ENCODE measurements at places on chromosomes 3 and 15.

DNA sequence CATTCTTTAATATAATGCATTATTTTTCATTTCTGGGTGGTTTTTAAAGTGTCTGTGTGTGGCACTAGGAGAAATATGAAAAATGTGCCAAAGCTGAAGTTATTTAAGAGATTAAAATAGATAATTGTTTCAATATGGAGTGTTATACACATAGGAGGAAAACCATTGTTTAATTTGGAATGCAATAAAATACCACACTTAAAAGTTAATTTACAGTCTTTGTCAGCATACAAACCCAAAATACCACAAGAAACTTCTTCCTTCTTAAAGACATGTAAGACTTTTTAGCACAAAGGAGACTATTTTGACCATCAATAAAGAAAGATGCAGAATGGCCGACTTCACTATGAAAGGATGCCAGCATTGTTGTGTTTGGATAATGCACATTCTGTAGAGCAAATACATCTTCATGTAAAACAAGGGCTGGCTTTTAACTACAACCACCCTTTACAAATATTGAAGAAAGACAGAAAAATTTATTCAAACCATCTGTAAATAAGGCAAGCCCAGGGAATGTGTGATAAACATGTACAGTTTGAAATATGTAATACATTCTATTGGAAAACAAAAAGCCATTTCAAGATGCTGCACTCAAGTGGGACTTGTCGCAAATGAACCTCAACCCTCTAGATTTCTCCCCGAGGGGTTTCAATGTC is 1146.6 kb downstream of the ROBO1 start:
- no peak overlapping the region for H3K4me3 ChIP-seq
- H3K4me1 ChIP-seq, result no peaks in the 10 kb centered on the region
- no peak for ATAC-seq
- no peaks in the 10 kb centered on the region for H3K36me3 ChIP-seq
- H3K27me3 ChIP-seq, result no peaks in the 10 kb centered on the region
- no peak overlapping the region for H3K27ac ChIP-seq

DNA sequence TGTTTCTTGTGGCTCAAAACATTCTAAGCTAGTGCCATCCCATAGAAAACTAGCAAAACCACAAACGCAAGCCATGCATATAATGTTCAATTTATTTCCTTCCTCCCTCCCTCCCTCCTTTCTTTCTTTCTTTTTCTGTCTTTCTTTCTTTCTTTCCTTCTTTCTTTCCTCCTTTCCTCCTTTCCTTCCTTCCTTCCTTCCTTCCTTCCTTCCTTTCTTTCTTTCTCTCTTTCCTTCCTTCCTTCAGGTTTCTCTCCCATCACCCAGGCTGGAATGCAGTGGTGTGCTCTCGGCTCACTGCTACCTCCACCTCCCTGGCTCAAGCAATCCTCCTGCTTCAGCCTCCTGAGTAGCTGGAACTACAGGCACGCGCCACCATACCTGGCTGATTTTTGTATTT is 492.8 kb upstream of the PROK2 start:
- peaks cover 17% of the 10 kb centered on the region for H3K27me3 ChIP-seq
- H3K27ac ChIP-seq, result no peak overlapping the region
- H3K4me3 ChIP-seq, result no peak overlapping the region
- H3K4me1 ChIP-seq, result peaks cover 26% of the 10 kb centered on the region
- peaks cover 4% of the 10 kb centered on the region for H3K36me3 ChIP-seq

GRCh38 chr3:10581251-10581650 is 75.9 kb upstream of the ATP2B2 start:
- no peak overlapping the region for H3K27ac ChIP-seq
- peaks cover 47% of the 10 kb centered on the region for H3K27me3 ChIP-seq
- H3K4me3 ChIP-seq, result no peak overlapping the region
- no peaks in the 10 kb centered on the region for H3K36me3 ChIP-seq
- no peak for ATAC-seq

- peaks cover 79% of the 10 kb centered on the region for H3K27me3 ChIP-seq
- H3K4me3 ChIP-seq, result no peak overlapping the region
- no peak overlapping the region for H3K27ac ChIP-seq
- H3K36me3 ChIP-seq, result peaks cover 1% of the 10 kb centered on the region
These were observed 53.4 kb upstream of the CCDC174 start for GRCh38 chr3:14598143-14598569.

DNA sequence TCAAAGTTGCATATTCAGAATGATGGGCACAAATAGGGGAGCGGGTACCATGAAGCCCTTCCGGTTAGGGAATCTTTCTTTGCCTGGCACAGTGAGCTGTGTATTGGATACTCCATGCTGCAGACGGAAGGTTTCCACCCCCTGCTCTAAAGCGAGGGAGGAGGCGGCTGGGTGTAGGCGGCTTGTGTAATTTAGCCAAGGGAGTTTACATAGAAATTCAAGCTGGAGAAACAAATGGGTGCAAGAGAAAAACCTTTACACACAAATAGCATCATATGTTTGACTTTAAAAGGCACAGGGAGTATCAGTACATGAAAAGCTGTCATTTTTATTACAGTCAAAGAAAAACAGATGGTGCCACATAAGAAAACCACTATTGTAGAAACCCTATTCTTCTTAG is 59.3 kb upstream of the ADCY5 start:
- H3K27ac ChIP-seq, result no peak overlapping the region
- ATAC-seq, result no peak
- no peak overlapping the region for H3K4me3 ChIP-seq
- H3K27me3 ChIP-seq, result no peaks in the 10 kb centered on the region

DNA sequence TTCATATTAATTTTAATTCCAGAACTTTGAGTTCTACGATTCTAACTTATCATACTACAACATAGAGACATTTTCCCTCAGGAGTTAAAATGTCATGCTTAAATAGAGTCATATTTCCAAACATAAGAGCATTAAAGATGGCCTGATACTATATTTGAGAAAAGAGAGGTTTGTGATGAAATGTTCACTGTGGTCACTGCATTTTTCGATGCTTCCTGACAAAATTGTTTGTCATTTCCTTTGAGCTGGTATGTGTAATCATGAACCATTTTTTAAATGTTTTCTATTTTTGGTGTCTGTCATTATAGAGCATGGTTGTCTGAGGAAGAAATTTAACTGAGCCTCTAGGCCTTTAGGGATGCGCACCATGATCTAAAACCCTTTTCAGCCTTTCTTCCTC is 721.4 kb upstream of the NR2F2 start:
- no peak for ATAC-seq
- no peaks in the 10 kb centered on the region for H3K36me3 ChIP-seq
- no peak overlapping the region for H3K4me3 ChIP-seq
- H3K27ac ChIP-seq, result no peak overlapping the region
- no peaks in the 10 kb centered on the region for H3K27me3 ChIP-seq

GRCh38 chr3:39350714-39351113 is 21.2 kb downstream of the CCR8 start:
- no peak for ATAC-seq
- H3K4me3 ChIP-seq, result no peak overlapping the region
- H3K27ac ChIP-seq, result no peak overlapping the region
- H3K4me1 ChIP-seq, result peaks cover 10% of the 10 kb centered on the region
- H3K36me3 ChIP-seq, result peaks cover 5% of the 10 kb centered on the region
- peaks cover 11% of the 10 kb centered on the region for H3K27me3 ChIP-seq

DNA sequence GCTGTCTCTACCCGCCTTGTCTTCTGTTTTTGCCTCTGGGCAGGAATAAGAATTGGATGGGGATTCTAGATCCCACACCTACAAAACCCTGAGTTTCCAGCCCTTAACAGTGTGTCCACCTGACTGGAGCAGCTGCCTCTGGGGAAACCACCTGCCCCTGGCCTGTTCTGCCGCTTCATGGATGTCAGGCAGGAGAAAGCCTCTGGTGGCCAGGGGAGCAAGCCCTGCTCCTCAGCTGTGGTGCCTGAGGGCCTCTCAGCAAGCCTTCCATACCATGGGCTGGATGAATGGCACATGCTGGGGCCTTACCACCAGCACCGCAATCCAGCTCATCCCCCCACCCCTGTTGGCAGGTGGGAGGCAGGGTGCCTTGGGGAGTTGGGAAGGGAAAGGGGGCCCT is 5.3 kb upstream of the CPNE9 start:
- H3K27ac ChIP-seq, result no peak overlapping the region
- ATAC-seq, result no peak
- H3K4me1 ChIP-seq, result no peaks in the 10 kb centered on the region
- no peaks in the 10 kb centered on the region for H3K27me3 ChIP-seq
- no peak overlapping the region for H3K4me3 ChIP-seq

- H3K27me3 ChIP-seq, result peaks cover 29% of the 10 kb centered on the region
- no peaks in the 10 kb centered on the region for H3K4me1 ChIP-seq
- no peak overlapping the region for H3K27ac ChIP-seq
- H3K4me3 ChIP-seq, result no peak overlapping the region
- no peak for ATAC-seq
- H3K36me3 ChIP-seq, result no peaks in the 10 kb centered on the region
These were observed 35.1 kb upstream of the THSD4 start for GRCh38 chr15:71080166-71080565.

DNA sequence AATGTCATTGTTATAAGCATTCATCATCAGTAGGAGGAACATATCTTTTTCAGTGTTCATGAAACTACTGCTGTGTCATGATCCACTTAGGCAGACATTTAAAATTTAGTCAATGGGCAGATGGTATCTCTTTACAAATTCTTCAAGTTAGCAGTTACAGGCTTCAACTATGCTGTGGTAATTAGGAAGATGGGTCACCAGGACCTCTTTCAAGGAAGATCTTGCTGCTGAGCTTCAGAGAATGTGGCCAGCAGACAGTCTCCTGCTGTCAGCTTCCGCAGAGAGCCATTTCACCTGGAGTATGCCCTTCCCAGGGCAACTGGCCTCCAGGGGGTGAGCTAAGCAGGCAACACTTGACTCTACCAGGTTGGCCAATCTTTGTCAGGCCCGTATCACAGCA is 19.4 kb downstream of the IFT57 start:
- H3K4me1 ChIP-seq, result peaks cover 40% of the 10 kb centered on the region
- H3K4me3 ChIP-seq, result no peak overlapping the region
- ATAC-seq, result no peak
- peak overlapping the region; percentile 48 for H3K27ac ChIP-seq

DNA sequence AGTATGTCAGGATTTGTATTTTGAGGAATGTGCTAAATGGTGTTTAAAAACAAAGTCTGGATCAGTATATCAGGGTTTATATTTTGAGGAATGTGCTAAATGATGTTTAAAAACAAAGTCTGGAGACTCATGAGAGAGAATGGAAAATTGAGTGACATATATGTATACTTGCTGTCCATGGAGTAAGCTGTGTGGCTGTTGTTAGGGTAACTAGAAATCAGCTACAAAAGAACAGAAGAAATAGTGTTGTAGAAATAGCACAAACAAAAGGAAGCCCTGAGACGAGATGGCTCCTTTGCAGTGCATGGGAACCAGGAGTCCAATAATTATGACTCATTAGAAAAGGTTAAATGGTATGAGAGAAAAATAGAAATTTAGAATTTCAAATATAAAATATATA is 282.7 kb upstream of the MANF start:
- no peaks in the 10 kb centered on the region for H3K4me1 ChIP-seq
- H3K4me3 ChIP-seq, result no peak overlapping the region

DNA sequence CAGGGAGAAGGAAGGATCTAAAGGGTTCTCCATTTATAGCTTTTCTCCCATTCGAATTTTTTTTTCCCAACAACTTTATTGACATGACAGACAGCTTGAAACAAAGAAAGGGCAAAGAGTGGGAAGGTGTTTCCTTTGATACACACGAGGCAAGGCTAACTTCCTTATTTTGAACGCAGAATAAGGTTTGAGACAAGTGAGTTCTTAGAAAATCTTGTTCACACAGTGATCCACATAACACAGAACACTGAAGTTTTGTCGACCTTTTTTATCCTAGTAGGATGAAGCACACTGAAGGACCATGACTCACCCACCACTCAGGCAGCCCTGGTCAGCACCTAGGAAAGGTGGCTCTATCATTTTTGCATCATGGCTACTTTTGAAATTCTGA is 425.8 kb upstream of the MDFIC2 start:
- no peak overlapping the region for H3K4me3 ChIP-seq
- no peaks in the 10 kb centered on the region for H3K36me3 ChIP-seq
- peaks cover 4% of the 10 kb centered on the region for H3K27me3 ChIP-seq
- peaks cover 8% of the 10 kb centered on the region for H3K4me1 ChIP-seq
- no peak overlapping the region for H3K27ac ChIP-seq

DNA sequence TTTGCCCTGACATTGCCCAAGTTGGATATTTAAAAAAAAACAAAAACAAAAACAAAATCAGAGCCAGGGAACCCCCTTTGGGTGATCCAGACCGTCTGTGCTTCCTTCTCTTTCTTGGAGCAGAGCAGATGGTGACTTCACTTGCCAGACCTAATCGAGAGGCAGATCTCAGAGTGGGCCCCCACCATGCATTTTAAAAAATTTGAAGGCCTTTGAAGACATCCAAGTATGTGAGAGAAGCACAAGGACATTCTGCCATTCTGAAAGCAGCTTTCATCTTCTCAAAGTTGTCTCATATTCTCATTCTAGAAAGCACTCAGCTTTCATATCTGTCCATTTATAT is 93.3 kb downstream of the SV2B start:
- no peak overlapping the region for H3K4me3 ChIP-seq
- H3K27ac ChIP-seq, result no peak overlapping the region
- H3K4me1 ChIP-seq, result no peaks in the 10 kb centered on the region
- no peaks in the 10 kb centered on the region for H3K36me3 ChIP-seq
- ATAC-seq, result no peak

DNA sequence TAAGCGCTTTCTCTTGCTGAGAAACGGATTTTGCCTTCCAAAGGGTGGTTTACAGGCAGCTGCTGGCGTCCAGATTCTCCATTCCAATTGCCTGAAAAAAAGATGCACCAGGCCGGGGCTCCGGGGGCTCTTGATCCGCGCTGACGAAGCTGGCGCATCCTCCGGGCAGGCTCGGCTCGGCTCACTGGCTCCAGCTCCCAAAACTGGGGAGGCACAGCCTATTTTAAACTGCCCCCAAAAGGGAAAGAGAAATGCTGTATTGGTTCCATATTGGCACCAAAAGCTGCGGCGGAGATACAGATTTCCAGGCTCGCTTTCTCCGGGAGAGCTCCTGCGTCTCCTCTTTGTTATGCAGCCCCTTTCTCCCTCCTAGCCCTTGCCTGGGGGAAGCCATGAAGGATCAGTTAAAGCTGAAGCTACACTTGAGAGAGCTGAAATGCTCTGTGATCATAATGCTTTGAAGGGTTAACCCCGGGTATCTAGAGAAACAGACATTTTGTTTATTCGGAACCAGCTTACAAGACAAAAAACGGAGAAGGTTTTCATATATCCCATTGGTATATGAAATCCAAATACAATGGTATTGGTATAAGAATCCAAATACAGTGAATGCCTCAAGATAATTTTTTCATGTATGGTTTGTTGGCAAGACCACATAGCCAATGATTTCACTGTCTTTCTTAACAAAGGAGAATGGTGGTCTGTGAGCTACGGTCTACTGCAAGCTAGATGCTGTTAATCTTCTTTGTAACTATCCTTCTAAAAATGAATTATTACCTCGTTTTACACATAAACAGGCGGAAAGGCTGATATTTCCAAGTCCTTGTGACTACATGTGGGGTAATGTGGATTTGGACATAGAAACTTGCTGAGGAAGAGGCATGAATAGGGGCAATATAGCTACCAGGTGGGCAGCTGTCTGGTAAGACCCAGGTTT is 693 bp downstream of the CD200 start:
- no peaks in the 10 kb centered on the region for H3K27me3 ChIP-seq
- peaks cover 39% of the 10 kb centered on the region for H3K4me1 ChIP-seq
- peak; percentile 53 for ATAC-seq
- H3K27ac ChIP-seq, result peak overlapping the region; percentile 87
- peak overlapping the region; percentile 92 for H3K4me3 ChIP-seq
- no peaks in the 10 kb centered on the region for H3K36me3 ChIP-seq

GRCh38 chr3:151550642-151551041 is 89.8 kb upstream of the IGSF10 start:
- H3K27ac ChIP-seq, result no peak overlapping the region
- no peak overlapping the region for H3K4me3 ChIP-seq
- no peaks in the 10 kb centered on the region for H3K4me1 ChIP-seq
- no peaks in the 10 kb centered on the region for H3K27me3 ChIP-seq
- ATAC-seq, result no peak
- no peaks in the 10 kb centered on the region for H3K36me3 ChIP-seq

Measured in stimulated activated memory B cell treated with anti-CD40 and anti-IgM and Interleukin-4, amounts not matched to agents 10 μg/mL and 1 μg/mL and 100 μg/mL, for 72 hours (primary cell).